ENCODE measurements at places on chromosomes 13 and 19.

DNA sequence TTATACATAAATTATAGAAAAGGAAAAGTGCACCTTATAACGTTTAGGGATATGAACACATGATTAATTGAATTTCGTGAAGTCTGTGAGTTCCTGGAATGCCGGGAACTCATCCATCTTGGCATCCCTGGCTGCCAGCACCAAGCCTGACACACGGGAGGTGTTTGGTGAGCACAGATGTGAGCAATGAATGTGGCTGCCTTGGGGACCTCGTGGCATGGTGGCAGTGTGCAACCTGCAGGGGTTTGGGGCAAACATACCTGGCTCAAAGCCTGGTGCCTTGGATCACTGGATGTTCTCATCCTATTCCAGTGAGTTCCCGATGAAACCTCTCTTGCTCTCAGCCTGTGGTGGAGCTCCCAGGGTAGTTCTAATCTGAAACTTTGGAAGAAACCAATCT, 10.4 kb upstream of the MAP2K2 start:
- DNase-seq, result no peak

DNA sequence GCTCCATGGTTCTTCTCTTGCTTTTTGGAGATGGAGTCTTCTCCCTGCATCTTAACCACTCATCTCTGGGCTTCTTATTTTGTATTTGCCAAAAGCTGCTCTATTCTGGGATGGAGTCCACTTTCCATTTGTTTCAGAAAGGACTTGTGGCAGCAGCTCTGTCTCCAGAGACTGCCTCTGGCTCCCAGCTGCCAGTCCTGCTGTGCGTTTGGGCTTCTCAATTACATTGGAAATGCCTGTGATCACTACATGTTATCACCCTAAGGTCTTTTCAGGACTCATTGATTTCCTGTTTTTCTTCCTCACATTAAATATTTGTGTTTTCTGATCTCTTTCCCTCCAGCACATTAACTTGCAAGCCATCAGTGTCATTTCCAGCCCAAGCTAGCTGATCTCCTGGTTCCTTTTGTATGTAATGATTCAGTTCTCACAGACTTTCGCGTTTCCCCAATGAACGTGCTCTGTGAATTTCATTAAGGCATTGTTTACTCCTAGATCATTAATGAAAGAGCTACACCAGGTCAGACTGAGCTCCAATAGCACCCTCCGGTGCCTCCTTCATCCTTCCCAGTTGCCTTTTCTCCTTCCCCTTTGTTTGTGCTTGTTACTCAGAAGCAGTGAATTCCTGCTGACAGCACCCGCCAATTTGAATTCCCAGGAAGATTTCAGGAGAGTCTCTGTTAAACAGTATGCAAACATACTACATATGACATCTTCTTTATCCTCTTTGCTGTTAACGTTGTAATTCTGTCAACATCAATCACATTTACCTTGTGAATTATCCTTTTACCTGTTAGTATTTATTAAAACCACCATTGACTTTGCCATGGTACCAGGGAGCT, 3.0 kb downstream of the CBY2 start:
- DNase-seq, result no peak

DNA sequence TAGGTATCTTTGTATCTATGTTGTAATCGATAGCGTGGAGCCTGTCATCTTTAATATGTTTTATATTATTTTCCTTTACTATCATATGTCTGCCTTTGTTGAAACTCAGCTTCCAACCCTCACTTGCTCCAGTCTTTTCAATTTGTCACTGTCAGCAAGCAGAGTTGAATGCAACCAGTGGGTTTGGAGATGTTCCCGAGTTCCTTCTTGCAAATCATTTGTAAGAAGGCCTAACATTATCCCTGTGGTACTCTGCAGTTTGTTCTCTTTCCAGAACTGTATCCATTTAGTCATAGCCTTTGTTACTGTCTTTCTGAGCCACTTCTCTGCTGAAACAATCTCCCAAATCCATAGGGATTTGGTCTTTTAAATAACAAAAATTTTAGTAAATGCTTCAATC, 41.8 kb downstream of the RNASEH2B start:
- DNase-seq, result no peak

DNA sequence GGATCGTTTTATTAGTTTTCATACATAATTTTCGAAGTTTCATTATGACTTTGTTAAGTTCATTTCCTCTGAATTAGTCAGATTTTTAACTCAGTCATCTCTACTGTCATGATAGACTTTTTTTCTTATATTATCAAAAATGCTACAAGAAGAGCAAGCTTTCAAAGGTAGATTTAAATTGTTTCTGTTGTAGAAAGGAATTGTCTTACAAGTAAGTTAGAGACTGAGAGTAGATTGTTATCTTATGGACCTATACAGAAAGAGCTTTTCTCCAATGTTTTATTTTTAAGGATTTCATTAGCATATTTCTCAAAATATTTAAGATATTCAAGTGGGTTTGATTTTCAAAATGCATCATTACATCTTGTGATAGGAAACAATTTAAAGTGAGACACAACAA, 2.7 kb downstream of the MAB21L1 start:
- DNase-seq, result no peak

DNA sequence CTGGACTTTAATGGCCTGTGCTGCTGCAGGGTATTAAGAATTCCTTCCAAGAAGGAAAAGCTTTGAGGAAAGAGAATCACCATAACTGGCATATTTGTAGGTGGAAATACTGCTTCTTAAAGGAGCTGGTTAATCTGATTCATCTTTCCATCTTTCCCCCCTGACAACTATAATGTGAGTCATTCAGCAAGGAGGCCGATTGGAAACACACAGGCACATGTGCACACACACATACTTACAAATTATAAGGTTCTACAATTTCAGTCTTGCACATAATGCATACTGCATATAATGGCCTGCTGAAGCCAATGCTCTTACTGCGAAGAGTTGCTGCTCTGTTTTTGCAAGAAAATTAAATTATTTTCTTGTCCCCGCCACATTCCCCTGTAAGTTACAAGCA, 78.8 kb upstream of the TPP2 start:
- no peak for DNase-seq

DNA sequence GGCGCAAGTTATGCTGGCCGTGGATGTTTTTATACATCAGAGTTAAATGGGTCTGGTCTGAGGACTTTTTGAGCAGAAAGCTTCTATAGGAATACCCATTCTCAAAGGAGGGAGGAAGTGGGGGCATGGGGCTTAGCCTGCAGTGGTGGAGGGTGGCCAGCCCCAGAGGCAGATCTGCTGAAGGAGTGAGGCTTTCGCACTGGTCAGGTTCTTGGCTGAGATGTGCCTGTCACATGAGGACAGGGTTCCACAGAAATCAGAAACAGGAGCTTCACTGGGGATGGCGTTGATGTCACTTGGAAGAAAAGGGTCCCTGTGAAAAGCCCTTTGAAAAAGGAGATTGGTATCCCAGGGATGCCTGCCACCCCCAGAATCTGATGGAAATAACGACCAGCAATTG, 100.7 kb upstream of the MCF2L start:
- DNase-seq, result no peak
